ENCODE measurements at places on chromosomes 5 and 9.

DNA sequence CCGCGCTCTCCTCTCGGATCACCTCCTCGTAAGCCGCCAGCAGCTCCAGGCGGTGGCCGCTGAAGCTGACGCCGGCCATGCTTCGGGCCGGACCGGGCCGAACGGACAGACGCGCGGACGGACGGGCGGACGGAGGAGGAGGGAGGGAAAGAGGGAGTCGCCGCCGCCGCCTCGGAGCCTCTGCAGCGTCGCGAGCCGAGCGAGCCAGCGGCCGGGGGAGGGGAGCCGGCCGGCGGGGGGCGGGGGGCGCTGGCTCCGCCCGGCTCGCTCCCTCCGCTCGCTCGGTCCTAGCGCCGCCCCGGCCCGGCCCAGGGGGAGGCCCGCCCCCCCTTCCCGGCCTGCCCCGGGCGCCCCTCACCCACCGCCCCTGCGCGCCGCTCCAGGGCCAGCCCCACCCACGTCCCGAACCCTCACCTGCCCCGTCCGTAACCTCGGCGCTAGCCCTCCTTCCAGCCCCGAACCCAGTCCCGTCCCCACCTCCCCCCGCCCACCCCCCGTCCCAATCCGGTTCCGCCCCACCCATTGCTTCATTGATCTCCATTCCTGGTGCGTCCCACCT lies at the start of gene DBN1:
TSS of gene DBN1 (minus strand) at position 192 of the 559 bp plus-strand sequence. CDS start at position 79, 113 bp downstream.
- no peak for DNase-seq

DNA sequence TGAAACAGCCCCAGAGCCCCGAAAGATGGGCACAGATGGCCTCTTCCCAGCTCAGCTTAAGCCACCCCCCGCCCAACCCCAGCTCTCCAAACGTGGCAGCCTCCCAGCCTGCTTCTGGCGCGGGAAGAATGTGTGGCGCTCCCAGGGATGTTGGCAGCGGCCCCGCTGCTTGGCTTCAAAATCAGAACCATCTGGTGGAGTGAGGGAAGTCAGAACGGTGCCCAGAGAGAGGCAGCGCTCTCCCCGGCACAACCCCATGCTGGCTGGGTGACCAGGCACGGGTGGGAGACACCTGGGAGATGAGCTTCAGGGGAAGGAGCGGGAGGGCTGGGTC lies 72.7 kb upstream of the ORM1 start:
- DNase-seq: no peak

DNA sequence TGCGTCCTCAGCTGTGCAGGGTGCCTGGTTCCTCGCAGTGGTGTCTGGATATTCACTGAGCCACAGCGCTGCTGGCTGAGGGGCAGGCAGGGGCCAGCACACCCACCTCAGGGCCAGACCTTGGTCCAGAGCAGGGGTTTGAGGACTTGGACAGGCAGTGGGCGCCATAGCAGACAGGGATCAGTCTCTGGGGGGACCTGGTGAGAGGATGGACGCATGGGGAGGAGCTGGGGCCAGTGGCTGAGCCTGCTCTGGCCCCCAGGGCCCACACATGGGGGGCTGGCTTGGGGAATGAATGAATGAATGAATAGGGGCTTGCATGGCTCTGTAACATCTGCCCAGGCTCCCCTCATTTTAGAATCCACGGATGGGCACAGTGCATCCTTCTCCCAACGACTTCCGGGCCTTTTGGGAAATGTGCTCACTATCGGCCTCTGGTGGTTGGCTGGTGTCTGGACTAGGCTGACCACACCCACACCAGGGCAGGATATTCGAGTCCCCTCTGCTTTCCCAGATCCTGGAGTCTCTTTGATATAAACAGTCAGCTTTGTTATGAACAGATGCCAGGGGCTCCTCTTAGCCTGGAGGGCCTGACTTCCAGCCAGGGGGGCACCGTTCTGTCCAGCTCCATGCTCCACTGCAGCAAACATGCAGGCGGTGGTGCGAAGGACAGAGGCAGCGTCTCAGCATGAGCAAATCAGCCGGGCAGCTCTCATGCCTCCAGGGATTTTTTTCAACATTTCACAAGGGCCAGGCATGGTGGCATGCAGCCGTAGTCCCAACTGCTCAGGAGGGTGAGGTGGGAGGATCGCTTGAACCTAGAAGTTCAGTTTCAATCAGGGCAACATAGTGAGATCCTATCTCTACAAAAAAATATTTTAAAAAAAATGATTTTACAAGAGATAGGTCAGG lies 62.6 kb downstream of the NEK6 start:
- DNase-seq: peak; percentile 42

DNA sequence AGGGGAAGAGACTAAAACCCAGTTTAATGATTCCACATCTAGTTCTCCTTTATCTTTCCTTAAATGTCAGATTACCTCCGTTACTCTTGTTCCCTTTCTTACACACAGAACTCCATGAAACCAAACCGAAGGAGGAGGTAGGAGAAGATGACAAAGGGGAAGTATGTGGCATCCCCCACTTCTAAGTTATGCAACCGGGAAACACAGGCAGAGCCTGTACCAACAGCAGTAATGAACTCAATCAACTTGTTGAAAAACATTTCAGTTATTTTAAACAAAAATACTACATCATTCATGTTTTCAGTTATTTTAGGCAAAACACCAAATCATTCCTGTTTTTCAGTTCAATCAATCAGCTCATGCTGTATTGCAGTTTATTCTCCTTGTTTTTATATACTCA lies 101.8 kb downstream of the PCSK1 start:
- DNase-seq: no peak

DNA sequence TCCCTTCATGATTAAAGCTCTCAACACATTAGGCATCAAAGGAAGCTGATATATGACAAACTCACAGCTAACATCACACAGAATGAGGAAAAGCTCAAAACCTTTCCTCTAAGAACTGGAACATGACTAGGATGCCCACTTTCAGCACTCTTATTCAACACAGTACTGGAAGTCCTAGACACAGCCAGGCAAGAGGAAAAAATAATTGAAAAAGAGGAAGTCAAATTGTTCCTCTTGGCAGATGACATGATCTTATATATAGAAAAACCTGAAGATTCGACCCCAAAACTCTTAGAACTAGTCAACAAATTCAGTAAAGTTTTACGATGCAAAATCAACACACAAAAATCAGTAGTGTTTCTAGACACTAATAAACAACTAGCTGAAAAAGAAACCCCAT lies 144.3 kb upstream of the NREP start:
- DNase-seq: no peak

Data from activated T-cell treated with anti-CD3 and anti-CD28 coated beads for 48 hours (primary cell).